ENCODE measurements at places on chromosomes 6 and 20.
A peak's percentile ranks its signal among the peaks of the same experiment; 100 is the strongest.

DNA sequence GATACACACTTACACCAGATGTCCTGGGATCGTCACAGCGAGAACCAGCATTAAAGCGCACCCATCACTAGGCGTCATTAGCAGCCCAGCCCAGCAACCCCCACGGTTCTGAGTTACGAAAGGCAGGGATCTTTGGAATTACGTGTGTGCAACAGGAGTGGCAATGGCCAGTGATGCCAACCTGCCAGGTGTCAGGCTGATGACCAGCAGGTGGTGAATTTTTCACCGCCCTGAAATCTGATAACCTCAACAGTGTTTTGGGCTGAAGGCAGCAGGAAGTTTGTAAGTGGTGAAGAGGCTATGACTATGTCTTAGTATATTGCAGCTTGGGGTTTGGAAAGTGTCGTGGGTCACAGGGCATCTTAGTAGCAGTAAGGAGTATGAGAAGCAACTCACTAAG lies 166.1 kb downstream of the TMEM242 start:
- no peak for DNase-seq

- no peak for DNase-seq
Measured at GRCh38 chr20:41361757-41362747, 4.6 kb downstream of the EMILIN3 start.

GRCh38 chr6:132598473-132598872 lies 8.9 kb upstream of the TAAR5 start:
- DNase-seq: no peak

GRCh38 chr20:34171640-34172039 lies 59.6 kb upstream of the EIF2S2 start:
- DNase-seq: no peak

DNA sequence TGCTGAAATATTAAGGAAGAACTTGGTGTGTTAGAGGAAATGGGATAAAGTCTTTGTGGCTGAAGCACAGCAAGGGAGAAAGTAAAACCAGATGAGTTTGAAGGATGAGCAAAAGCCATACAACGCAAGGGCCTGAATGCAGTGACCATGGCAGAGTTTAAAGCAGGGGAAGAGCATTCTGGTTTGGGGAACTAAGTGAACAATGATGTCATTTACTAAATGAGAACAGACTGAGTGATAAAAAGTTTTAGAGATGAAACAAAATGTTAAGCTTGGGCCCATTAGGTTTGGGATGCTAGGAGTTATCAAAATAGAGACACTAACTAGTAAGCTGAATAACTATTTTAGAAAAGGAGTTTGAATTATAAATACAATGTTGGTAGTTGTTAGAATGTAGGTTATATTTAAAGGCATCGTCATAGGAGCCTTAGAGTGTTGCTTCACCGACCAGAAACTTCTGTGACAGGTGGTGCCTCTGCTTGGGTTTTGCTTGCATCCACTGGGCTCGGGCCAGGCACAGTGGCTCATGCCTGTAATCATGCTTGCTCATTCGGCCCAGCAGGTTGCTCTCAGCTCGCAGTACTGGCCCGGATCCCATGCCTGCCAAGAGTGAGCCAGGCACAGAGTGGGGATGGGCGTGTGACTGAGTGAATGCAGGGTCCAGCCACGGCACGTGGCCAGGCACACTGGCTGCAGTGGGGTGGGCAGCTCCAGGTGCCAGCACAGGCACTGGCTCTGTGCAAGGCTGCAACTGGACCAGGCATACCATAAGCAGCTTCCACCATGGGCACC lies 37.4 kb upstream of the OPRM1 start:
- DNase-seq: no peak

- no peak for DNase-seq
Measured at GRCh38 chr6:37396571-37397180, 36.3 kb upstream of the CMTR1 start.

- no peak for DNase-seq
Measured at GRCh38 chr6:21214738-21215448, 378.7 kb upstream of the SOX4 start.

GRCh38 chr20:24954151-24954550 lies 5.1 kb downstream of the CST7 start:
- DNase-seq: no peak

DNA sequence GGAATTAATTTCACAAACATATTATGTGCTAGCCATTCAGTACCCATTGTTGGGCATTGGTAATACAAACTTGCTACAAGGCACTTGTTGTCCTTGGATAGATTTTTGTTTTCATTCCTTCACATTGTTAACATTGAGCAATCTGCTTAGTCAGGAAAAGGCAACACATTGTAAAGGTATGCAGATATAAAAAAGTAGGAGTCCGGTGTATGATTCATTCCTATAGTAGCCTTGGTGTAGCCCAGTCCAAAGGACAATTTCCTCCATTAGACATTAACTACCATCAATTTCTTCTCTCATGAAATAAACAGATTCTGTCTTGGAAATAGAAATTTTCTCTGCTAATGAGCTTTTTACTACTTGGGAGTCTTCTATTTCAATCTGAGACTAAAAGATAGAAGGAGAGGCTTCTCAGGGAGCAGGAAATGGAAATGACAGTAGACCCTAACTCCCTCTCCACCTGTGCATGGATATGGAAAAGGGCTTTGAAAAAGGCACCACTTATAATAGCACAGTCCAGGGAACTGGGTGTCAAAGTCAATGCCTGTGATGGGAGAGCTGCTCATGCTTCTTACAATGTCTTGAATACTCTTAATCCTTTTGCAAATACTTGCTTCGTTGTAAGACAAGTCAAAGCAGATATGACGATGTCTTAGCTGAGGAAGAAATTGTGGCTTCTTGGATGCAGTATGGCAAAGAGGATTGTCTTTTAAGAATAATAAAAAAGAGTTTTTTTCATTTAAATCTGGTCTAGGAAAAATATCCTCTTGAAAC lies 369.4 kb upstream of the CITED2 start:
- DNase-seq: no peak

GRCh38 chr20:62507323-62507722 lies 31.5 kb upstream of the GATA5 start:
- no peak for DNase-seq

GRCh38 chr6:19444041-19444440 lies 393.1 kb upstream of the ID4 start:
- no peak for DNase-seq

DNA sequence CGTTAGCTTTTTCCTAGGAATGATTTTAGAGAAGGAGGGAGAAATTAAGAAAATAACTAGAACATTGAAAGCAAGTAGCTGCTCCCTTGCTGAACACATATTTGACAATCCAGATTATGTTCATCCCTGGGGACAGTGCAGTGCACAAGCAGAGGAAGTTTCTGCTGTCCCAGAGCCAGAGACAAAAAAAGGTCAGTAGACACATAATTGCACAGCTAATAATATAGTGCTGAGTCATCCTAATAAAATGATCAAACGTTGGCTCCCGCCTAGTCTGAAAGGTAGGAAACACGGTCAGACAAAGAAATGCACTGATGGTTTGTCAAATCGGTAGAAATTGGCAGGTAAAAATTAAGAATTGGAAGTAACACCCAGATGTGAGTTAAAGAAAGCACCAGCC lies 21.7 kb upstream of the SSTR4 start:
- no peak for DNase-seq

- no peak for DNase-seq
Measured at GRCh38 chr6:170583756-170584180, 669 bp downstream of the PDCD2 start.

- DNase-seq: no peak
Measured at GRCh38 chr6:135759831-135760230, 91.7 kb upstream of the PDE7B start.

- no peak for DNase-seq
Measured at GRCh38 chr6:144415014-144415413, 129.9 kb downstream of the UTRN start.

DNA sequence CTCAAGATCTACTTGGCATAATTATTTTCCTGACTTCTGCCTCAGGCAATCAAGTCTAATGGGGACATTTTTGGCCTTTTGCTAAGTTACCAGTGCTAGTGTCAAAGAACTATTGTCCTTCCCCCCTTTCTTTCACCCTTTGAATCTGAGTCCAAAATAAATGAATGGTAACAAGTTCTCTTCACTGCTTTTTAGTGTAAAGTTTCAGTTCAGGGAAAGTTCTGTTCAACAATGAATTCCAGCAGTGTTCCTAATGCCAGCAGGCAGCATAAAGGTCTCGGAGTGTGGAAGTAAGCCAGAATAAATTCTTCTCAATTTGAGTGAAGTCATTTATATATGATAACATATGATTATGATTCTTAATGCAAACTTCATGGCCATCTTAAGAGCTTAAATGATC lies 20.8 kb upstream of the TSPYL1 start:
- DNase-seq: no peak

DNA sequence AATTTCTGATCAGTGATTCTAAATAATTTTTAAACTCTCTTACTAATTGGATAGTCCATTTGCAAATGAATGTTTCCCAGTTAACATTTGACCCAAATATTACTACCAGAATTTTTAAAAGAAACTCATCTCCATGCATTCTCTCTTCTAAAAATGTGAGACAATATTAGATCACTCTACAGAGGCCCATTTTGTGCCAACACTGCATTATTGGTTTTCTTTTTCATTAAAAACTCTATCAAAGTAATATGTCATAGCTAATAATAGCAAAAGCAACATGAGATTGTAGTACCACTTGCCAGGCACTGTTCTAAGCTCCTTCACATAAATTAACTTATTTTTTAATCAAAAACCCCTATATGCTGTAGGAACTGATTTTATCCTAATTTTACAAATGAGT lies 345.6 kb upstream of the PLCB4 start:
- no peak for DNase-seq

DNA sequence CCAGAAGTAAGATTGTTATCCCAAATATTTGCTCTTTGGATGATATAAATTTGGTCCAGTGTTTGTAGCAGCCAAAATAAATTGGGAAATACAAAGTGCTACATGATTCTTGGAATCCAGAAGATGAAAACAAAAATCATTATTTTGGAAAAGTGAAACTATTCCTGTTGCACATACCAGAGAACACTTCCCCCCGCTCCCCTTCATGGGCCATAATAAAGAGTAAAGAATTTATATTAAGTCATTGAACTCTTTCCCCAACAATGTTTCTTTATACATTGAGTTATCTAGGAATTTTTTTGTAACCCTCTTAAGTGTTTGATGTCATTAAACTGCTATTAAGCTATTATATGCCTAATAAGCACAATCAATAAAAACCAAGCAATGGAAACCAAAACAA lies 490.4 kb upstream of the HS3ST5 start:
- DNase-seq: no peak

GRCh38 chr6:64330694-64331307 lies 695.2 kb downstream of the PHF3 start:
- peak; percentile 19 for DNase-seq

DNA sequence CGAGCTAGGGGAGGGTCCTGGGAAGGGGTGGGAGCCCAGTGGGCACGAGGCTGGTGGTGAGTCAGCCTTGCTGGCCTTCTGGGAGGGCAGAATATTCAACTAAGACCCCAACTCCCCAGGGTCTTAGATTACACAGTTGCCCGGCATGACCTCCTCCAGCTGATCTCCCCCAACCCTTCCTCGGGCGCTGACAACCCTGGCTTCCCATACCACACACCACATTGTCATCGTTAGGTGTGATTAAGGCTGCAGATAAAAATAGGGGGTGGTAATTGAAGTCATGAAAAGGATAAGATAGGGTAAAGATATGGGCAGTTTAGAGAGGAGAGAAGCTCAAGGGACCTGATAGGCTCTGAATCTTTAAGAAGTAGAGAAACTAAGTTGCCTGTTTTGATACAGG lies 10.5 kb downstream of the CDC40 start:
- no peak for DNase-seq

DNA sequence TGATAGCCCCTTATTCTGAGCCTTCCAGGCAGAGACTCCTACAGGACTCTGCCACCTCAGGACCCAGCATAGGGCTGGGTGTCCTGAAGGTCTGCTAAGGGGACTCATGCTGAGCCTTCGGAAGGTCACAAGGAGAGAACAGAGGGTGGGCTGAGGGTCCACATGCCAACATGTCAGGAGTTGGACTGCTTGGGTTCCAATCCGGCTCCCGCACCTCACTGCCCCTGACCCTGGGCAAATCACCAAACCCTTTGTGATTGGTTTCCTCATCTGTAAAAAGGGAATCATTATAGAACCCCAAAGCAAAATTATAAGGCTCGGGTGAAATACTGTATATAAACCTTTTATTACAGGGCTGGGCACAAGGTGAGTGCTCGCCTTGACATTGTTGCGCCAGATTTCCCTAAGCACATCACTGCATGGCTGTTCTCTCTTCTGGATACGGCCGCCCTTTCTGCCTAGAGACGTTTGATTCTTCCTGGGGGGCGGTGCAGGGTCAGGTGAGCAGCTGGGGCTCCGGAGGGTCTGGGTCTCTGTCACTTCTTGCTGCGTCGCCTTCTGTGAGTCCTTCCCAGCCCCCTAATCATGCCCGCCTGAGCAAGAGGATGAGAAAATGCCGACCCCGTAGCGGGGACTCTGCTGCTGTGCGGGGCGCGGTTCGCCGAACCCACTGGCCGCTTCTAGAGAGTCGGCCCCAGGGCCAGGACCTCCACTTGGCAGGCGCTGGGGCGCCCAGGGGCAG lies 90.5 kb upstream of the EPB41L1 start:
- no peak for DNase-seq

GRCh38 chr6:20746024-20746423 lies 211.8 kb downstream of the CDKAL1 start:
- no peak for DNase-seq

DNA sequence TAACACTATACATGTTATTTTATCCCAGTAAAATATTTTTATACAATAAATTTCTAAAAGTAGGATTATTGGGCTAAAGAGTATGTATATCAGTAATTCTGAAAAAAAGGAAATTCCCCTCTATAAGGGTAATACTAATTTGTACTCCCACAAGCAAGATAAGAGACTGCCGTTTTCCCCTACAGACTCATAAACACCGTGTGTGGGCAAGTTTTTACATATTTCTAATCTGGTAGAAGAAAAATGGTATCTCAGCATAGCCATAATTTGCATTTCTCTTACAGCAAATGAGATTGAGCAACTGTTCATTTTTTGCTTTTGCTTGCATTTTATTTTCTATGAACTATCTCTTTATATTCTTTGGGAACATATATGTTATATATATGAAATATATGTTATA lies 26.0 kb upstream of the MYMX start:
- no peak for DNase-seq

DNA sequence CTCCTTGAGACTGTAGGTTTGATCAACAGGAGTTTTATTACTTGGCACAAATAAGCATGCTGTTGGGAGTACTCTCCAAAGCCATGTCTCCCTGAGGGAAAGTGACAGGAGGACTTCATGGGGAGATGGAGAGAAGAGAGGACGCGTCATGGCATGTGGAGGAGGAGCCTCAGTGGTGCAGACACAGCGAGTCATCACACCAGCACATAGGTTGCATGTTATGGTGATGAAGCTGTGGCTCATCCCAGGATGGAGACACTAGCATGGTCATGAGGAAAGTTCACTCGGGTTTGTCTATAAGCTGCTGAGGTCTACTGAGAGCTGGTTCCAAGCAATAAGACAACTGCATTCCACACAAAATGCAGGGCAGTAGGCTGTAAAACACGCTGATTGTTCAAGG lies 13.2 kb upstream of the SSTR4 start:
- no peak for DNase-seq

GRCh38 chr6:139099984-139100383 lies 34.9 kb upstream of the HECA start:
- no peak for DNase-seq

All from NCI-H2081 treated with DMSO at 0.1 percent for 48 hours (cell line).